Prostate gland (tissue), 2 donors: ENCODE measurements at places on chromosomes 11 and 22. TPM values are rescaled to one million over a fixed set of nuclear protein-coding genes. Genes with fewer than 3 reads are reported as not detected.

GRCh38 chr11:34907934-34908593 is 8.1 kb downstream of the APIP start:
- no peaks in the 10 kb centered on the region for H3K36me3 ChIP-seq
- H3K27ac ChIP-seq, result no peak overlapping the region

- H3K4me1 ChIP-seq, result no peaks in the 10 kb centered on the region
- no peak for DNase-seq
- H3K27ac ChIP-seq, result no peak overlapping the region
- no peaks in the 10 kb centered on the region for H3K27me3 ChIP-seq
- H3K4me3 ChIP-seq, result no peak overlapping the region
Measured at GRCh38 chr11:66529069-66529468, 16.8 kb downstream of the ZDHHC24 start.

- H3K4me3 ChIP-seq, result no peak overlapping the region
- H3K4me1 ChIP-seq, result peaks cover 5% of the 10 kb centered on the region
- DNase-seq, result no peak
Measured at GRCh38 chr22:46596032-46596441, 24.1 kb upstream of the GRAMD4 start.

GRCh38 chr22:48618326-48618725 is 1209.3 kb downstream of the BRD1 start:
- peak; percentile 87 for DNase-seq
- no peak overlapping the region for H3K27ac ChIP-seq
- H3K27me3 ChIP-seq, result no peaks in the 10 kb centered on the region
- no peak overlapping the region for H3K4me3 ChIP-seq
- H3K36me3 ChIP-seq, result no peaks in the 10 kb centered on the region
- H3K4me1 ChIP-seq, result peaks cover 13% of the 10 kb centered on the region

- no peak for DNase-seq
- no peaks in the 10 kb centered on the region for H3K4me1 ChIP-seq
- H3K27me3 ChIP-seq, result no peaks in the 10 kb centered on the region
- no peak overlapping the region for H3K27ac ChIP-seq
- no peak overlapping the region for H3K4me3 ChIP-seq
Measured at GRCh38 chr11:58562375-58562800, 13.3 kb downstream of the LPXN start.

- H3K27ac ChIP-seq, result no peak overlapping the region
- H3K4me1 ChIP-seq, result no peaks in the 10 kb centered on the region
- H3K36me3 ChIP-seq, result no peaks in the 10 kb centered on the region
Measured at GRCh38 chr11:59857439-59858434, 8.6 kb downstream of the TCN1 start.

DNA sequence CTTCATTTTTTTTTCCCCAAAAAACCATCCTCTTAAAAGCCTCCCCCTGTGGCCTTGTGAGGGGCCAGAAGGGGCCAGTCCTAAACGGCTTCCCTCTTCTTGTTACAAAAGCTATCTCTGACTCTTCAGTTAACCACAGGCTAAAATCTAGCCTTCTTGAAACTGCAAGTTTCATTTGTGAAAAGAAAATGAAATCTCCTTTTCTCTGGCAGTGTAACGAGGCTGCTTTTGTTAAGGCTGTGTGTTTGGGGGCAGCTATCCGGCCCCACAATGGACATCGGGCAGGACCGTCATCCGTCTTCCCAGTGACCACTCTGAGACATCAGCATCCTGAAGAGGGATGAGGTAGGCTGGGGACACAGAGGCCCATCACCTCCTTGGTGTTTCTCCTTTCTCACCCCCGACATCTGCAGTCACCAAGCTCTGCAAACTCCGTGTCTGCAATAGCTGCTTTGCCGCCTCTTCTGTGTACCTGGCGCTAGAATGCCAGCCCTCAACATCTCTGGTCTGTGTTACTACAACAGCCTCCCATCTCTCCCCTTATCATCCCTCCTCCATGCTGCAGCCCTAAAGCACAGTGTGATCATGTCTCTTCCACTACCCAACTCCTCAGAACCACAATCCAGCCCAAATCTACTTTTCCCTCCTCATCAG is 94.0 kb downstream of the RCN1 start:
- H3K27me3 ChIP-seq, result no peaks in the 10 kb centered on the region
- H3K36me3 ChIP-seq, result no peaks in the 10 kb centered on the region
- no peak overlapping the region for H3K27ac ChIP-seq
- no peak overlapping the region for H3K4me3 ChIP-seq
- DNase-seq, result no peak
- H3K4me1 ChIP-seq, result no peaks in the 10 kb centered on the region

GRCh38 chr11:78446210-78446609 is 28.6 kb upstream of the GAB2 start:
- H3K36me3 ChIP-seq, result no peaks in the 10 kb centered on the region
- H3K27ac ChIP-seq, result no peak overlapping the region
- H3K4me1 ChIP-seq, result no peaks in the 10 kb centered on the region
- no peaks in the 10 kb centered on the region for H3K27me3 ChIP-seq
- no peak for DNase-seq

GRCh38 chr11:65427691-65428577 is 5.3 kb downstream of the NEAT1 start:
- DNase-seq, result peak; percentile 71
- H3K4me3 ChIP-seq, result peak overlapping the region; percentile 83
- H3K27ac ChIP-seq, result peak overlapping the region; percentile 100
- H3K27me3 ChIP-seq, result no peaks in the 10 kb centered on the region
- H3K4me1 ChIP-seq, result no peaks in the 10 kb centered on the region

- H3K36me3 ChIP-seq, result no peaks in the 10 kb centered on the region
- no peaks in the 10 kb centered on the region for H3K27me3 ChIP-seq
- no peak overlapping the region for H3K4me3 ChIP-seq
Measured at GRCh38 chr11:99279266-99279665, 258.5 kb downstream of the CNTN5 start.

Gene MPZL2
- total RNA-seq, result 73.7 TPM

Gene LUZP2
- 0.28 TPM for total RNA-seq

Gene FOLR1
- total RNA-seq, result 8.9 TPM

Gene NLRP10
- not detected for total RNA-seq

Gene CALCA
- not detected for total RNA-seq
